Stimulated activated naive B cell treated with anti-CD40 and anti-IgM and Interleukin-4, amounts not matched to agents 10 μg/mL and 1 μg/mL and 100 μg/mL, for 72 hours (primary cell): ENCODE measurements at places on chromosomes 2 and 18.

GRCh38 chr2:218026244-218026643 lies 23.4 kb upstream of the TNS1 start:
- DNase-seq: no peak

DNA sequence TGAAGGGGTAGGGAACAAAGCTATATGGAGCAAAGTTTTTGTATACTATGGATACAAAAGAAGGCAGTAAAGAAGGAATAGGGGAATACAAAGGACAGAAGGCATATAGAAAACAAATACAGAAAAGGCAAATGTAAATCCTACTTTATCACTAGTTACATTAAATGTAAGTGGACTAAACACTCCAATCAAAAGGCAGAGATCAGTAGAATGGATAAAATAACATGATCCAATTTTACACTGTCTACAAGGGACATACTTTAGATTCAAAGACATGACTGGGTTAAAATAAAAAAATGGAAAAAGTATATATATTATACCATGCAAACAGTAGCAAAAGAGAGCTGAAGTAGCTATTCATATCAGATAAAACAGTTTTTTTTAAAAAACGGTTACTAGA lies 215.0 kb downstream of the PDE11A start:
- no peak for DNase-seq

GRCh38 chr2:233443511-233444183 lies 89.4 kb downstream of the DGKD start:
- DNase-seq: peak; percentile 69

DNA sequence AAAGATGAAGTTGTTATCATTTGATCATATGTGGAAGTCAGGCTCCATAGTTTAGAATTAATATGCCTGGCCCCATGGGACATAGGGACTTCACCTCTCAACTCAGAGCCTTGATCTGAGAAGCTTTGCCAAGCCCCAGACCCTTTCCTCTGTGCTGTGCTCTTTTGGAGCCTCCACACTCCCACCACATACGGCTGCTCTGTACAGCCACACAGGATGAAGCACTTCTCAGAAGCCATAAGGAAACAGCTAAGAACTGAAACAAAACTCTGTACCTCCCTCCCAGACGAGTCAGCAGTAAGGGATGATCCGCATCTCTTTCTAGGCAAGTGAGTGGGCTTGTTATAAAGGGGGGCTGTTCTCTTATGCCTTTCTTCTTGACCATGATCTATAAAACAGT lies 66.5 kb downstream of the CAB39 start:
- no peak for DNase-seq

DNA sequence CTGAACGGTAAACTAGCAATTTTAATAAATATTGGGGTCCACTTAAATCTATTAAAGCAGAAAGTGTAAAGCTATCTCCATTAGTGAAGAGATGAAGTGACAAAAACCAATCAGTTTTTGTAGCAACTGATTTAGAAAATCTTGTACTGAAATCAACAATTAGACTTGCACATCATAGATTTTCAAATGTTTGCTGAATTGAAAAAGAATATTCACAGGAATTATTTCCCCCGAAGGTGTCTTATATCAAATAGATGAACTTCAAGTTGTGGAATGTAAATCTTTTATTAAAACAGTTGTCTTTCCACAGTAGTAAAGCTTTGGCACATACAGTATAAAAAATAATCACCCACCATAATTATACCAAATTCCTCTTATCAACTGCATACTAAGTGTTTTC lies 48.7 kb downstream of the ATIC start:
- DNase-seq: no peak

- DNase-seq: no peak
These were observed 1131.7 kb upstream of the LRRTM1 start for GRCh38 chr2:81436256-81436655.

- no peak for DNase-seq
These were observed 60.8 kb upstream of the STAM2 start for GRCh38 chr2:152236191-152236925.

GRCh38 chr18:54031243-54031642 lies 193.2 kb downstream of the MBD2 start:
- no peak for DNase-seq

- no peak for DNase-seq
These were observed 138.6 kb downstream of the LOXHD1 start for GRCh38 chr18:46518438-46518837.

GRCh38 chr2:100285691-100286090 lies 36.6 kb downstream of the LONRF2 start:
- no peak for DNase-seq

DNA sequence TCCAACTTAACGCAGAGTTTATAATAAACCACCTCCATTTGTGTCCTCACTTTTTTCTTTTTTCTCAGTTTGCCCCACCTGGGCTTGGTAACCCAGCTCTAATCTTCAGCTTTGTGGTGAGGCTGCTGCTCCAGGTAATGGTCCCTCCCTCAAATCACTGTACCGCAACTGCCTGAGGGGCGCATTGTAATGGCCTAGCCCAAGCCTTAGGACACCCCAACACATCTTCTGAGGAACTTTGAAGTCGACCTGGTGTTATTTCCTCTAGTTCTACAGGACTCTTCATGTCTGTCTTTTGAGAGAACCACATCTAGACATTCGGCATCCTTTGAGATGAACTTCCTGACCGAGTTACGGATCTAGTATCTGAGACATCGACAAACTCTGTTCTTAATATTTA lies 99.7 kb downstream of the PLEKHM3 start:
- DNase-seq: no peak

GRCh38 chr18:73059280-73059679 lies 191.5 kb upstream of the NETO1 start:
- DNase-seq: no peak

GRCh38 chr2:219045937-219046550 lies 4.7 kb upstream of the CFAP65 start:
- DNase-seq: no peak

- no peak for DNase-seq
These were observed 36.3 kb upstream of the ITM2C start for GRCh38 chr2:230828272-230828961.

- no peak for DNase-seq
These were observed 27.7 kb downstream of the GRB14 start for GRCh38 chr2:164593541-164593940.
